ENCODE measurements at places on chromosomes 12 and 14.

GRCh38 chr14:103883263-103883523, 35.8 kb upstream of the PPP1R13B start:
- DNase-seq, result no peak

DNA sequence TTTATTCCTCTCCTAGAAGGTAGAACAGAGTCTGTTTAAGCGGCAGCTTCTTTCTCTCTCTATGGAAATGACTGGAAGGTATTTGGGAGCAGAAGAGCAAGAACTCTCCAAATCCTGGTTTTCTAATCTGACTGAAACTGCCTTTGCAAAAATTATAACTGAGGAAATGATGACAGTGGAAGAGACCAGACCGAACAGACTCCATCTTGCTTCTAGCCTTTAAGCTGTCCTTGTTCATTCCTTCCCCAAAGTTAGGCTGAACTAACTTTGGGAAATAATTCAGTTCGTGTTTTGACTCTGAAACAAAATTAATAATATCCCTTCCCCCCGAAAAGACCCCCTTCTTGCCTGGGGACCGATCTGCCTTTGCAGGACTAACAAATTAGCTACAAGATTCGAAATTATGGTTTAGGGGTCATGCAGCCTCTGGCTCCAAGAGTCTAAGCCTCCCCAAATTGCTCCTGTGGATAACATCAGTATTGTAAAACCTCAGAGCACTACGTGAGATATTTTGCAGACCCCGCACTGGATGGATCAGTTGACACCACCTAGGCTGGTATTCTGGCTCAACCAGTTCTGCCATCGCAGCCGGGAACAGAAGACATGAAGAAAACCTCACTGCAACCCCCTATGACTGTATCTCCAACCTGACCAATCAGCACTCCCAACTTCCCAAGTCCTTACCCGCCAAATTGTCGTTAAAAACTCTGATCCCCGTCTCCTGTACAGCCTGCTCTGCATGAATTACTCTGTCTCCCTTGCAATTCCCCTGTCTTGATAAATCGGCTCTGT, 14.1 kb downstream of the SELPLG start:
- no peak for DNase-seq

DNA sequence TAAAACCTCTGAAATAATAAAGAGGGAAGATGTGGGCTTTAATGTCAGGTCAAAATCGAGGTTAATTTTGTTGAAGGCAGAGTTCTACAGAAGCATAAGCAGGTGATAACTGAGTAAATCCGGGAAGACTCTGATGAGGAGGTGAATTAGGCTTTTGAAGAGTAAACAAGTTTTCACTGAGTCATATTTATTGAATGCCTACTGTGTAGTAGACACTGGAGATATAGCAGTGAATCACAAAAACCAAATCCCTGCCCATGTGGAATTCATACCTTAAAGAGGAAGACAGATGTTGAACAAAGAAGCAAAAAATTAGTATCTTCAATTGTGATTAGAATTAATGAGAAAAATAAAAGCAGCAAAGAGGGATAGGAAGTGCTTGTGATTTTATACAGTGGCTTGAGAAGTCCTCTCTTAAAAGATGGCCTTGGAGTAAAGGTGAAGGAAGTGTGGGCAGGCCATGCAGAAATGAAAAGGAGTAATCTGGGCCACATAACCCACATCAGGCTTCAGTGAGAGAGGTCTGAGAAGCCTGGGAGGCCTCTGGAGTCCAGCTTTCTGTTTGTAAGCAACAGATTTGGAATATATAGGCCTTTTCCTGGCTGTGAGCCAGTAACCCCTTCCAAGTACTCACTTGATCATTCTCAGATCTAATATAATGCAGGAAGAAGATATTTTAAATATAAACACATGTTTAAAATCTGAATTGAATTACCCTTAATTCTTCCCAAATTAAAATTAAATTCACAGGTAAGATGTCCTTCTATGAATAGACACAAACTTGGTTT, 46.7 kb downstream of the BHLHE41 start:
- DNase-seq, result no peak

DNA sequence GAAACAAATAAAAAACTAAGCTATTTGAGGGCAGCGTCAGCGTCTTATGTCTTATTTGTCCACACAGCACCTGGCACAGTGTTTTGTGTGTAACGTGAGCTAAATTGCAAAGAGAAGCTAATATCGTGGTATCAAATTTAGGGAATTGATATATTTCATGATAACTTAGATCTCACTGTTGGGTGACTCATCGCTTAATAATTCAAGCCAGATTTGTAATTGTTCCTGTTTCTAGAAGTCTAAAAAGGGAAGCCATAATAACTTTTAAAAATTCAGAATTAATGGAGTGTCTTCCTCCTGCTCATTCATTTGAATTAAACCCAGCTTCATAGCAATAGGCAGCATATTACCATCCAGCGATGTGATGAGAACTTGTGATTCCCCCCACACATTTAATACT, 214.7 kb downstream of the PDZRN4 start:
- DNase-seq, result no peak

DNA sequence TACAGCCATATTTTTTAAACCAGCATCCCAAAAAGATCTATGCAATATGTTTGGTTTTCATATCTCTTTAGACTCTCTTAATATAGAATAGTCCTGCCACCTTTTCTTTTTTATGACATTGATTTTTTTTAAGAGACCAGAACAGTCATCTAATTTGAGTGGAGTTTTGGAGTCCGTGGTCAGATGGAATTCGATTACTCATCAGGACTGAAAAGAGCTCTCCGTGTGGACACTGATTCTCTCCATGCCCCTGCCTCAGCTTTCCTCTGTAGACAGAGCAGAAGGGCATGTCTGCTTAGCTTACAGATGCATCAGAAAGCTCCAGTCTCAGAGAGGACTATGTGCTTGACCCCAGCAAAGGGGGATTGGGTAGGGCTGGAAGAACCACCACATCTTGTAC, 27.8 kb downstream of the SMCO2 start:
- no peak for DNase-seq

GRCh38 chr12:20044846-20045245, 323.5 kb upstream of the PDE3A start:
- no peak for DNase-seq
